ENCODE measurements at places on chromosomes 5 and 9.

- no peak for DNase-seq
These were observed 33.1 kb upstream of the TRIM32 start for GRCh38 chr9:116654059-116654355.

DNA sequence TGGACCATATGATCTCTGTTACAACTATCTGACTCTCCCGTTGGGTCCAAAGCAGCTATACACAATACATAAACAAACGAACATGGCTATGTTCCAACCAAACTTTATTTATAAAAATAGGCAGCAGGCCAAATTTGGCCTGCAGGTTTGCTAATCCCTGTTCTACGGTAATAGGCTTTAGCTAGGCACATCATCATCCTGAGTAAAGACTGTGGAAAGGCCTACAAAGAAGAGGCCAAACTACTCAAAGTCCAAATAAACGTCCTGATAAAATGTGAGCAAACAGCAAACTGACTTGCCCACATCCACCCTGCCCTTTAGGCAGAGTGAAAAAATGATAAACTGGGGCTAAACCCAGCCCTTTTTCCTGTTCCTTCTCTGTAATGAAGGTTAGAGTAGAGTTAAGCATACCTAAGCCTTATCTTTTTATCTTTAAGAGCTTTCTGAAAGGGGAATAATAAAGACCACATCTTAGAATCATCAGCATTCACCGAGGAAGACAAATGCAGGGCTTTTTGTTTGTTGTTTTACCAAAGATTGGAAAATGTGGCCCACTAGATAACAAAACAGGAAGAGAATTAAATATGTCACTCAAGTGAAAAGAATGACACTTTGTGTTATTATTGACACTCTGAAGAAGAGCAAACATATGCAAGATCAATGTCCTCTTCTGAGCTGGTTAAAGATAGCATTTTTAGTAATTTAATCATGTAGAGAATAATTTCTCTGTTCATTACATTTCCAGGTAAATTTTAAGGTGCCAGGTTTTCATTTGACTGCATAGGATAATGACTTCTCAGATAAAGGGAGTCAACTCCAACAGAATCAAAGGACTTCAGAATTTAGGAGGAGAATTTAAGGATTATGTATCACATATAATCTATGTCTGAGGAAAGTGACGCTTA, 160.0 kb upstream of the GNA14 start:
- no peak for DNase-seq

DNA sequence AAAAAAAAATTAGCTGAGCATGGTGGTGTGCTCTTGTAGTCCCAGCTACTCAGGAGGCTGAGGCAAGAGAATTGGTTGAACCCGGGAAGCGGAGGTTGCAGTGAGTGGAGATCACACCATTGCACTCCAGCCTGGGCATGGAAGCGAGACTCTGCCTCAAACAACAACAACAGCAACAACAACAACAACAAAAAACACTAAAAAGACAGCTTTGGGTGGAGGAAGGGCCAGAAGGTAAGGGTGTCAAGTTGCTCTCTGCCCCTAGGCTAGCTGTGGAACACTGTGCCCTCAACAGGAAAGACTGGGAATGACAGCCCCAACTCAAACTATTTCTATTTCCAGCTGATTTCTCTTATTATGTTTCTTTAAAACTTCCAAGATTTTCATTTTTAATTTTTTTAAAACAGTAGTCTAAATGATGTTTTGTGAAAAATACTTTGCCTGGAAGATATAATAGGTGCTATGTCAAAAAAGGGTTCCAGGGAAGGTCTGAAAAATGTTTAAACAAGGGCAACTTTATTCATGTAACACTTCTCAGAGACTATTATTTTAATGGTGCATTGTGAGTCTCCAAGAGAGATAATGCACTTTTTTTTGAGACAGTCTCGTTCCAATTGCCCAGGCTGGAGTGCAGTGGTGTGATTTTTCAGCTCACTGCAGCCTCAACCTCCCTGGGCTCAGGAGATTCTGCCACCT, 29.9 kb downstream of the CLINT1 start:
- no peak for DNase-seq

DNA sequence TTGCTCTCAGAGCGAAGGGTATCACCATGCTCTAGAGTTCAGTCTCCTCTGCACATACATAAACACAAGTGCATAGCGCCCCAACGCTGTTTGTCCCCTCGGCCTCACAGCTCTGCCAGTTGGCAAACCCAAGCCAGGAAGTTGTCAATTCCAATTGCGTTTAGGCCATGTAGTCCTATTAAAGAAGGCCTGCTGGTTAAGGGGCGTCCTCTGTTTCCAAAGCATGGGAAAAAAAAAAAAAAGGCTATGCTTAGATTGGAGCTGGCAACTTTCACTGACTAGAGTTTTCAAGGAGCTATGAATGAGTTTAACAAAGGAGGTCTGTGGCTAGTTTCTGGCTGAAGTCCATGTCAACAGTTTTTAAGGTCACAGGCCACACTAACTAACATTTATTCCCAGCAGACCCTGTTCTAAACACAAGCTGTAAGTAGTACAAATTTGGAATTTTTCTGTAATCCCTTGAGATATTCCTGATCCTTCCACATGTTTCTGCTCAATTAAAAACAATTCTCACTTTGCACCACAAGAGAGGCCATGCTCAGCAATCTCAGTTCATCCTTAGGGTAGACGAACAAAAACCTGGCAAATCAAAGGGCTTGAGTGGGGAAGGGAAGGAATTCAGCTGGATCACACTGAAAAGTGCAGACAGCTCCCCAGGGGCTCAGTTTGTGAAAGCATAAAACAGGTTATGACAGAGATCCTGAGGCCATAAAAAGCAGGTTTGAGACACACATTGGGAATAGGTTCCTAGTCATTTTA, 187.7 kb downstream of the DENND1A start:
- peak; percentile 43 for DNase-seq

- DNase-seq = no peak
These were observed 433.1 kb upstream of the DMAC1 start for GRCh38 chr9:8232726-8233125.

GRCh38 chr5:67414712-67415111, 218.1 kb upstream of the CD180 start:
- DNase-seq = no peak

- DNase-seq = no peak
These were observed 82.6 kb downstream of the PRELID2 start for GRCh38 chr5:145752534-145752933.

GRCh38 chr5:134626369-134627014, 6.1 kb downstream of the SAR1B start:
- no peak for DNase-seq

DNA sequence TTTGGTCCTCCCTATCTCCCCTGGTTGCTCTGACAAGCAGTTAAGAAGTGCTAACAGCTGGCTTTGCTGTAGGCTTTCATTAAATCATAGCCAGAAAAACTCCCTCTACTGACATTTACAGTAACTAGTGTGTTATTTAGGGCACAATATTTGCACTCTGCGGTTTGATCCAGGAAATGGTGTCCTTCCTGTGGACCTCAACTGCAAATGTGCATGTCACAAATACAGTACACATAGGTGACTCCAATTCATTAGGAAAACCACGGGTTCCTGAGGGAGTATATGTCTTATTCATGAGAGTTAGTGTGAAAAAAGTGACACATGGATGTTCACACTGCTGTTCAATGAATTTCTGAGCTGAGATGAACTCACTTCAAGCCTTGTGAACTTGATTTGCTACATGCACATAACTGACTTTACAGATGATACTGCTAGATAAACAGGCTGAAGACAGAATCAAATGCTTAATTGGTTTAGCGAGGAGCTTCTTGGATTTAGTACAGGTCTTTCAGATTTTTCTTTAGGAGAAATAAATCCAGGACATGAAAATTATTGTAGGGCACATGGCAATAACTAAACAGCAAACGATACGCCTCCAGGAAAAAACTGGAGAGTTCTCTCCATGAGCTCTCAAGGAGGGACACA, 281.5 kb downstream of the EFNA5 start:
- no peak for DNase-seq

- DNase-seq = no peak
These were observed 577.9 kb upstream of the PTPRD start for GRCh38 chr9:11190719-11191118.

DNA sequence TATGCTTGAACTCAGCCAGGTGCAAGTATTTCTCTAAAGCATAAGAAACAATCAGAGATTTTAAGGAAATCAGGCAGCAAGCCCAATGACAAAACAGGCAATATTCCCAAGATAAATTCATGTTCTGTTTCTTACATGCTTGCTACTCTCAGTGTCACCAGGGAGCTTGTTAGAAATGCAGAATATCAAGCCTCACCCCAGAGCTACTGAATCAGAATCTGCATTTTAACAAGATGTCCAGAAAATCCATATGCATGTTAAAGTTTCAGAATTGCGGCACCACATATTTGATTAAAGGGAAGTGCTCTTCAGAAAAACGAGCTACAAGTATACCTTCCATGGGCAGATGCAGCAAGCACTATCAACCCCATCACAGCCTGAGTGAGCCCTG, 54.4 kb downstream of the MFAP3 start:
- DNase-seq = no peak

DNA sequence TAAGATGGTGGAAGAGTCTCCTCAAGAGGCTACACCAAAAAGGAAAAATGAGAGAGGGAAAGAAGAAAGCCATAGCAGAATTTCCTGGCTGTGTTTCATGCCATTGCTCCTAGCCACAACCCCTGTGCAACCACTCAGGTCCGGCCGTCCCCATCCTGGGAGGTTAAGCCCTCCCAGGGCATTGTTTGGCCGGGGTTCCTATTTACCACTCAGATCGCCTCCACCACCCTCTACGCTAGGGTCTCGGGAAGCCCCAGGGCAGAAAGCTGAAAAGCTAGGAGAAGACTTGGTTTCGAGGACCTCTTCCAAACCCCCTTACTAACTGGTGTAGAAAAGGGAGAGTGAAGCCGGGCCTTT, 715 bp downstream of the RC3H2 start:
- DNase-seq = no peak

GRCh38 chr5:127870914-127871313, 167.7 kb downstream of the CCDC192 start:
- DNase-seq = no peak

- DNase-seq = no peak
These were observed 26.9 kb upstream of the LNPEP start for GRCh38 chr5:96909003-96909402.

GRCh38 chr9:98342820-98343210, 87.4 kb upstream of the TBC1D2 start:
- DNase-seq = no peak

- DNase-seq = no peak
These were observed 25.0 kb upstream of the SPTLC1 start for GRCh38 chr9:92140074-92140753.

- DNase-seq = no peak
These were observed 291.2 kb downstream of the CWC27 start for GRCh38 chr5:65059681-65060598.

DNA sequence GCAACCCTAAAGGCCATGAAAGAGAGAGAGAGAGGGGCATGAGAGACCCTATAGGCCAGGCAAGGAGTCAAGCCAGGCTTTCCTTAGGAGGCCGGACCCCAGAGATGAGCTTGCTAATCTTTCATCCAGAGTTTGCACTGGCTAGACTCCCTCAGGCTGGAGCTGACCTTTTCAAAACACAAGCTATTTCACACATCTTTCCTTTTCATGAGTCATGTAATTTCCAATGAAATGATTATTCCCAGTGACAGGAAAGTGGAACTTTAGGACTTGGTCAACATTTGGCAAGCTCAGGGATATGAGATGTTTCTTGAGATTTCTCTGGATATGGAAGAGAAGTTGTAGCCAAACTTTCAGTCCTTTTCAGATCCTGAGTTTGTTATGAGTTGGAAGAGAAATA, 117.7 kb downstream of the TARS1 start:
- DNase-seq = no peak

DNA sequence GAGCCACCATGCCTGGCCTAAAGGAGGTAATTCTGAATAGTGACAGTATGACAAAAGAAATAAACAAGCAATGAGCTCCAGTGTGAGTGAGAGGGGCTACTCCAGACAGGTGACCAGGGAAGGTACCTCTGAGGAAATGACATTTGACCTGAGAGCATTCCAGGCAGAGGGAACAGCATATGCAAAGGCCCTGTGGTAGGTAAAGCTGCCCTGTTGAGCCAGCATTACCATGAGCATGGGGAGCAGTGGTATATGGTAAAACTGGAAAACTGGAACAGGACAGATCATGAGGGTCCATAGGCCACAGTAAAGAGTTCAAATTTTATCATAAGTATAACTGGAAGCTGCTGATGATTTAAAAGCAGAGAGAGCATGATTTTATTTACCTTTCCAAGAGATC, 6.0 kb upstream of the SFXN1 start:
- DNase-seq = no peak

DNA sequence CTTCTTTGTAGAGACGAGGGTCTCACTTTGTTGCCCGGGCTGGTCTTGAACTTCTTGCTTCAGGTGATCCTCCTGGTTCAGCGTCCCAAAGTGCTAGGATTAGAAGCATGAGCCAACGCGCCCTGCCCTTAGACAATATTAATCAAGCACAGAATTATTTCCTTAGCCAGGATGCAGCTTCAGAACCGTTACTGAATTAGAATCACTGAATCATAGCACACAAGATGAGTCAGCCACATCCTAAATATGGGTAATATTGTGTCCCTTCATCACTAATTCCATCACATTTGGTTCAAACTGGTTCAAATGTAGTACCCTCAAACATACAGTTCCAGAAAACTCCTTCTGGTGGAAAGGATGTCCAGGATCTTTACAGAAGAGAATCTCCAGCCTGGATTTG, 82.7 kb downstream of the BNC2 start:
- no peak for DNase-seq

DNA sequence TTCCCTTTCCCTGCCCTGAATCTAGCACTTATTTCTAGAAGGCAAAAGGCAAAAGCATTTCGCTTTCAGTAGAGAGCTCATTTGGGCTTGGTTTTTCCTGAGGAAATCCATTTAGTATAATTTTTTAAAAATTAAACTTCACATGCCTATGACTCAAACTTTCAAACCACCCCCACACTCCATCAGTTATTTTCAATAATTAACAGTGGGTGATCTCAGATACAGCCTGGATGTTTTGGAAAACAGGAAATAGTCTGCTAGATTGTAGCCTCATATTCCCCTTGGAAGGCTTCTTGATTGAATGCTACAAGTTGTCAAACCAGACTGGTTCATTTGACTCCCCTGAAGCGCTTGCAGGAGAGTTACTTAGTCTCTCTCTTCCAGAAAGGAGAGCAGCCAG, 40.6 kb downstream of the SEMA5A start:
- no peak for DNase-seq

DNA sequence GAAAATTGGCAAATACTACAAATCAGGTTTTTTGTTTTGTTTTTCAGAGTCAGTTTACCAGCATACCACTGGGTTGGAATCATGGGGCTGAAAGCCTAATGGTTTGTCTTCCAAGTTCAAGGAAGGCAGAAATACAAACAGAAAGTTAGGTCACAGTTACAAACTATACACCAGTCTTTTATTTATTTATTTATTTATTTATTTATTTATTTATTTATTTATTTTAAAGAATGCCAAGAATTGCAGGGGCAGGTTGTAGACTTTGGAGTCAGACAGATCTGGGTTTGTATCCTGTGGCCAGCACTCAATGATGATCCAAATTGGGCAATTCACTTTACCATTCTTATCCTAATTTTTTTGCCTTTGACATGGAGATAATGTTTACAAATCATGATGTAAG, 353.9 kb downstream of the ASTN2 start:
- DNase-seq = no peak

- no peak for DNase-seq
These were observed 185.0 kb upstream of the DAP start for GRCh38 chr5:10946050-10946449.

- no peak for DNase-seq
These were observed 78.9 kb downstream of the ALDH7A1 start for GRCh38 chr5:126516133-126516532.

- no peak for DNase-seq
These were observed 128.2 kb upstream of the TMEM161B start for GRCh38 chr5:88396751-88397281.

- DNase-seq = no peak
These were observed 275.2 kb downstream of the CWC27 start for GRCh38 chr5:65043843-65044359.

Data from smooth muscle cell of the brain vasculature (primary cell).